ENCODE measurements at places on chromosomes 12 and 14.

- DNase-seq: peak; percentile 55
These were observed 156.9 kb downstream of the DPF3 start for GRCh38 chr14:72736786-72737559.

DNA sequence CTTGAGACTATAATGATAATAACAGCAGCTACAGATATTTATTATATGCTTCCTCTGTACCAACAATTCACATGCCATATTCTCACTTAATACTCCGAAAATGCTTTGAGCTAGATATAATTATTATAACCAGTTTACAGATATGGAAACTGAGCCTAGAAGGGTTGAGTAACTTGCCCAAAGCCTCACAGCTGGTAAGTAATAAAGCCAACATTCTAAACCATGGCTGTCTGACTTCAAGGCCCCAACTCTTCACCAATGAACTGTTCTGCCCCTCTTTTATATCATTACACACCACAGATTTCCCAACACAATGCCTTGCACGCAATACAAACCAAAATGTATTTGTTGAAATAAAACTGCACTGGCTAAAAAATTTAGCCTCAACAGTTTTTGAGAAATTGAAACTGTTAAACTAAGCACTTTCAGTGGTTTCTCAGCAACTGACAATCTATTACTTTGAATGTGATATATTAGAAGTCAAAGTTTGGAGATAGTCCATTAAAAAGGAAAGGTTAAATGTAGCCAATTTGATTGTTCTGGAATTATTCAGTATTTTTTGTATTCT is 222.5 kb upstream of the ARHGAP5 start:
- DNase-seq: no peak

GRCh38 chr14:34212172-34212929 is 249.7 kb downstream of the SPTSSA start:
- DNase-seq: no peak

DNA sequence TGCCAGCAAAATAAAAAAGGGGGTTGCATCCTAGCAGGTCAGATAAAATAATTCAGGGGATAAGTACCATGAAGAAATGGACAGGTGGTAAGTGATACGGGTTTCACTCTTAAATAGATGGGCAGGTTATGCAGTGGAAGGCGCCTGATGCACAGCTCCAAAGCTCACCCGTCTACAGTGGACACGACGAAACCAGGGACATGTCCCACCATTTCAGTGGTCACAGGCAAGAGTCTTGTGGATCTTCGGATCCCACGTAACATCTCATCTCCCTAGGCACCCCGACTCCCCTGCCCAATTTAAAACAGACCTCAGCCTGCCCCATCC is 60.5 kb downstream of the DDX51 start:
- no peak for DNase-seq

GRCh38 chr12:52675301-52675701 is 4.9 kb downstream of the KRT1 start:
- DNase-seq: no peak

DNA sequence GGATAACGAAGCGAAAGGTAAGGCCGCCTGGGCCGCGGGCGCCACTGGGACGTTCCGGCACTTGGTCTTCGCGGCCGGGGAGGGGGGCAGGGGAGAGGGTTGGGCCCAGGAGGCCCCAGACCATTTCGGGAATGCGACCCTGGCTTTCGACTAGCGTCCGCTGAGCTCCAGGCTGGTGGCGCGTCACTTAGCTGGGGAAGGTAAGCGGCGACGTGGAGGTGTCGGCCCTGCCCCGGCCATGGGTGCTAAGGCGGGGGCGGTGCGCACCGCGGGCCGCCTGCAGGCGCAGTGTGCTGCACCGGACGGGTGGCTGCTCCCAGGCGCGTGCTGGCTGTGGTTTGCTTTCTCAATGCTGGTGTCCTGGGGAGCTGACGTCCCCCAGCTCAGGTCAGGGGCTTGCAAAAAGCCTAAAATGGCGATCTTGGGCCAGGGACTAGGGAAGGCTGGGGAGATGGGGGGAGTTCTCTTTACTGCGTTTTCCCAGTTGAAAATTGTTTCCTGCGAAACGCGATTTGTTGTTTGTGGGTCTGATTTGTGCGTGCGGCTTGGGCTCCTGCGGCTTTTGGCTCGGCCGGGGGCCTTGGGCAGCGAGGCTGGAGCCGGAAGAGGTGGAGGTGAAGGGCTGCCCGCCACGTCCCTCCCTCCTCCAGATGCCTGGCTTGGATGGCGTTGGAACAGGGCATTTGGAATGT is 1.2 kb downstream of the HOXC10 start:
- DNase-seq: no peak

DNA sequence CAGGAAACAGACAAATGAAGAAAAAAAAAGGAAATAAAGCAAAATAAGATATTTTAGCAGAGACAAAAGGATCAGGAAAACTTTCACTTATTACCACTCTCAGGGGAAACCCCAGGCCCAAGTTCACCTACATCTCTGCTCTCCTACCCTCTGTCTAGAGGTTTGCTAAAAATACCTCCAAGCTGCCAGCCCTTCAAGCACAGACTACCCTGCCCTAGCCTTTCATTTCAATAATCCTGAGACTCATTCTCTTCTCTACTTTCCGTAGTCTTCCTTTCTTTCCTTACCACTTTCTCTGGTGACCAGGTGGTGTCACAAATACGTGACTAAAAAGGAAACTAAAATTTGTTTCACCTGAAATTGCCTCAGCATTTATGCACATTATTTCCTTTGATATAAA is 33.8 kb downstream of the RPAP3 start:
- DNase-seq: no peak
